Calu3 (cell line): ENCODE measurements at places on chromosomes 5 and 9.

DNA sequence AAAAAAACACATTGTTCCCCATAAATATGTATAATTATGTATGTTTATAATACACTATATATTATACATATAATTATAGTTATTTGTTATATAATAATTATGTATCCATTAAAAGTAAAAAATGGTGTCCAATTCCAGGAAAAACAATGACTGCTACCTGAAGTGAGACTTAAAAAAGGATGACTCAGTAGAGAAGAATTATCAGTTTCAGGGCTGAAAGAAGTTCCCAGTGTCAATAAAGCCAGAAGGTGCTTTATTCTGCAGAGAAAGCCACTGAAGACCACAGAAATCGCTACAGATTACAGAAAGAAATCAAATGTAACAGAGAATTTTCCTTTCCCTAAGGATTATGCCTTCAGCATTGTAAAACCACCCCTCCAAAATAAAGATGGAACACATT lies 50.9 kb downstream of the ANKRD31 start:
- DNase-seq: no peak

GRCh38 chr5:74394916-74395880 lies 245.3 kb downstream of the ENC1 start:
- peak; percentile 88 for DNase-seq

DNA sequence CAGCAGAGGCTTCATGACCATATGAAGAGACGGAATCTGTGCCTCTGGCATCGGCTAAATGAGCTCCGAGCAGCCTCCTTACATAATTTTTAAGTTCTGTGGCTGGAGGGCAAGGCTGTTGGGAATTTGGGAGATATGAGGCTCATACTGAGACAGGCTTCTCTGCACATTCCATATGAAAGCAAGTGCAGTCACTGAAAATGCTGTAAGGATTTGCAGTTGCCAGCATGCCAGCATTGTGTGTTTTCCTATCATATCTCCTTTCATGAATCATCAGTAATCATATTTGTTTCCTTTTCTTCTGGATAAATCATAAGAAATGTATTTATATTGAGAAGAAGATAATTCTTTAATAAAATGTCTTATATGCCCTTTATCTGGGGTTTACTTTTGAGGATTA lies 775.4 kb downstream of the SEMA5A start:
- DNase-seq: no peak

DNA sequence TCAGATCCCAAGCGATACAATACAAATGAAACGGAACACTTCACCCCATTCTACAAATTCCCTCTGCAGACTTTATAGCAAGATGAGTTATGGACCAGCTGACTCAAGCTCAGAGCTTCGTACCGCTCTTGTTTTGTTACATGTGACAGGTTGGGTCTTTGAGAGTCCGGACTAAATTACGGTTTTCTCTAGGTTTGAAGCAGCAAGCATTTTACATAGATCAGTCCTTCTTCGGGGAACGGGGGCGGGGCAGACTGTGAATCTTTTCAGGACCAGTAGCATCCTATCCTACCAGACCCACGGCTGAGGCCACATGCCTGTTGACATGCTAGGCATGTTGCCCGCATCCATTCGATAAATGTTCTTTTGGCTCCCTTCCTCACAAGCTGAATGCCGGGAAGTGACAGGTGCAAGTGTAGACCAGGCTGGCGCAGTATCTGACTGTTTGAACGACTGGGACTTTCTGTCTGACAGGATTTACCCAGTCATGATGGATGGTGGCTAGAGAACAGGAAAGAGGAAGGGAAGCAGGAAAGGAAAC lies 811.0 kb upstream of the GRAMD2B start:
- no peak for DNase-seq

GRCh38 chr5:58156361-58156760 lies 303.5 kb downstream of the PLK2 start:
- no peak for DNase-seq

GRCh38 chr9:95090023-95090791 lies 227.3 kb downstream of the FANCC start:
- peak; percentile 36 for DNase-seq

- DNase-seq: no peak
These were observed 8.7 kb upstream of the CSNK1G3 start for GRCh38 chr5:123503299-123503698.

- peak; percentile 64 for DNase-seq
These were observed 601 bp downstream of the NNT start for GRCh38 chr5:43603344-43604217.

- peak; percentile 96 for DNase-seq
These were observed at the start of gene EGR1 for GRCh38 chr5:138465261-138466124. Gene EGR1 (plus strand): TSS chr5:138465479. CDS start chr5:138465762, 283 bp downstream.

GRCh38 chr9:4126184-4126865 lies 173.5 kb downstream of the GLIS3 start:
- no peak for DNase-seq

GRCh38 chr5:58259685-58260152 lies 200.2 kb downstream of the PLK2 start:
- peak; percentile 57 for DNase-seq

GRCh38 chr9:92740009-92740408 lies 24.6 kb downstream of the BICD2 start:
- no peak for DNase-seq

DNA sequence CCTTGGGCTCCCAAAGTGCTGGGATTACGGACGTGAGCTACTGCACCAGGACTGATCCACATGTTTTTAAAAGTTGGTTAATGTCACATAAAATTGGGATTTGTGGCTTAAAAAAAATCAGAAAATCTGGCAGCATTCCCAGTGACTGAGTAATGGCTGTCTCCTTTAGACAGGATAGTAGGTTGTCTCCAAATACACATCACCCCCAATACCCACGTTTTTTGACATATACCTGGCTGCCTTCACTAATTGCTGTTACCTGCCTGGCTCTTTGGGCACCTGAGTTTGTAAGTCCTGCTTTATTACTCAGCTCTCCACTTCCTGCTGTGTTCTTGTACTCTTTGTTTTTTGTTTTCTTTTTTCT lies 84.8 kb downstream of the KDM4C start:
- DNase-seq: no peak

GRCh38 chr5:18761801-18762200 lies 1127.5 kb downstream of the TAF11L14 start:
- DNase-seq: no peak

DNA sequence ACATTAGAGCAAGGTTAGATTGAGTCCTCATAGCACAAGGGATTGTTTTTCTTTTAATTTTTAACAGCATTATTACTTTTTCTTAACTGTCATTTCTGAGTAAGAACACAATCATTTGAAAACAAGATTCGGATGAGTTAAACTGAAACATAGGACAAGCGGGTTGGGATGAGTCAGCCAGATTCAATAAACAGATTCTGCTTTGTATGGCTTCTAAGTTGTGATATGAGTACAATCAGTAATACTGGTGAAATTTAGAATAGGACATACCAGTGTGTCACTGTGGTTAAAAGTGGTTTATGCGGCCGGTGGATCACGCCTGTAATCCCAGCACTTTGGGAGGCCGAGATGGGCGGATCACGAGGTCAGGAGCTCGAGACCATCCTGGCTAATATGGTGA lies 364.3 kb upstream of the CDH10 start:
- no peak for DNase-seq

DNA sequence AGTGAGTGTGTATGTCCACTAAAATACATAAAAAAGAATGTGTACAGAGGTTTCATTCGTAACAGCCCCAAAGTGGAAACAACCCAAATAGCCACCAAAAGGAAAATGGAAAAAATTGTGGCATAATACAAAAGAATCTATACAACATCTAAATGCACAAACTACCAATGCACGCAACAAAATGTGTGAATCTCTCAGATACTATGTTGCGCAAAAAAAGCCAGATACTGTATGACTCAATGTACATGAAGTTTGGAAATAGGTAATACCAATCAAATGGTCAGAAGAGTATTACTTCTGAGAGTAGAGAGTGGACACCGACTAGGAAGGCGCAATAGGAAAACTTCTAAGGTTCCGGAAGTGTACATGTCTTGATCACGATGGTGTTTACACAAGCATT lies 2.4 kb downstream of the XPA start:
- DNase-seq: no peak

DNA sequence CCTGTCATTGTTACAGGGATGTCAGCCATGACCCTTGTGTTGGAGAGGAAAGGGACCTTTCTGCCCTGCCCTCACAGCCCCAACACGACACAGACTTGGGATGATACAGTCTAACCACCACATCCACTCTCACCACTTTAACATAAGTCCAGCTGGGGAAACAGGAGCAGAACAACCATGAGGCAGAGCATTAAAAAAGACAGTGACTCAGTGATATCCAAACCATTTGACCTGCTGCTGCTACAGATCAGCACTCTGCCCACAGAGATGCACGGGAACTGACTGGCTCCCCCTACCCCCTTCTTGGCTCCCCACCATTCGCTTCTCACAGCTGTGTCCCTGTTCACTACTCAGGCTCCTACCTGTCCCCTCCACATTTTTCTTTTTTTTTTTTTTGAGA lies 458.6 kb downstream of the ZNF608 start:
- no peak for DNase-seq

GRCh38 chr5:139482050-139482889 lies at the start of gene STING1:
Gene STING1 (minus strand): TSS chr5:139482758. CDS start chr5:139481704, 1,054 bp downstream.
- DNase-seq: peak; percentile 89

DNA sequence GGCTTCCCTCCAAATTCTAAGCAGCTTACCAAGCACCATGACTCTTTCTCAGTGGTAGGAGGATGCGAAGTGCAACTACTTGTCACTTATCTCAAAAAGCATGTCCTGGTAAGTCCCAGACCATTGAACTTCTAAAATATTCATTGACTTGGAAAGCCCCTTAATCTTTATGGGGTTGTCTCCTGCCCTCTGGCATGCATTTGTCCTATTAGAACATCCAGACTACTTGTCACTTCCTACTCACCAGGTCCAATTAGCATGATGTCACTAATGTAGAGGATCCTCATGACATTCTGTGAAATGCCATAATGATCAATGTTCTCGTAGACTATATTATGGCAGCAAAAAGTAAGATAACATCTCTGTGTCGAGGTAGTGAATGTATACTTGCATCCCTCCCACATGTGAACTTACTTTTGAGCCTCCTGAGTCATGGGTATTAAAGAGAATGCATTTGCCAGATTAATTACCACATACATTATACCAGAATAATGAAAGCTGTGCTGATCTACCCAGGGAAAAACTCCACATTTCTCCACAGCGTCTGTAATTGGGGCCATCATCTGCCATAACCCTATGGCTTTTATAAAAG lies 63.5 kb upstream of the RAD23B start:
- DNase-seq: no peak

- DNase-seq: no peak
These were observed 106.4 kb upstream of the DHFR start for GRCh38 chr5:80761176-80761575.

DNA sequence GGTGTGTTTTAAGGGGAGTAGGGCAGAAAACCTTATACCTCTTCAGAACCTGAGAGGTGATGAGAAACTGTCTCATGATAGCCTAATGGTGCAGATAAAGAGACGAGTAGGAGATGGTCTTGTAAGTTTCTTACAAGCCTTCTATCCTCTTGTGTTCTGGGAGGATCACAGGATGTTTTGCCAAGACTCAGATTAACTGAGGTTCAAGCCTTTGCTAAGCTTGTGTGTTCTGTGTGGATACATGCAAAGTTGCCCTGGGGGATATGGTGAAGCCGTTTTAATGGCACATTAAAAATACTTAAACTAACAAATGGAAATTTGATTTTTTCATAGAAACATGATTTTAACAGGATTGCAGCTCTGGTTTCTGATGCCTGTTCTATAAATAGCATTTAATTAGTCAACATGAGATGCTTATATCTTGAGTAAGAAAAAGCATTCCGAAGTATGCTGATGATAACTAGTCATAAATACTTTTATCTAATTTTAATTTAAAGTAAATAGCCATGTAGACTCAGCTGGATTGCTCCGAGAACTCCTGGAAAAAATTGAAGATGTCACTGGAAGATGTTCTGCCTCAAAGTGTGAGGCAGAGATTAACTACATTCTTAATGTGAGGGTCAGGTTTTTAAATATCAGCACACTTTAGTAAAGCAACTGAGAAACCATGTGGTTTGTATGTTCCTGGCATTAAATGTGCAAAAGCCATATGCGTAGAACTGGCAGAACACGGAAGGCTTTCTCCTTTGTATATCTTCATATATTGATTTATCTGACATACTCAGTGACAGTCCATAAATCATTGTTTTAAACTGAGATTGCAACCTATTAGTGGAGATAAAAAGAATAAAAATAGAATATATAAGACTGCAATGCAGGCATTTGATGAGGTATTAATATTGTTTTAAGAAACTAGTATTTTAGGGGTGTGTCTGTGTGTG lies 53.7 kb downstream of the IPO11 start:
- no peak for DNase-seq

- no peak for DNase-seq
These were observed 376.0 kb downstream of the LRRC70 start for GRCh38 chr5:62954578-62954977.

DNA sequence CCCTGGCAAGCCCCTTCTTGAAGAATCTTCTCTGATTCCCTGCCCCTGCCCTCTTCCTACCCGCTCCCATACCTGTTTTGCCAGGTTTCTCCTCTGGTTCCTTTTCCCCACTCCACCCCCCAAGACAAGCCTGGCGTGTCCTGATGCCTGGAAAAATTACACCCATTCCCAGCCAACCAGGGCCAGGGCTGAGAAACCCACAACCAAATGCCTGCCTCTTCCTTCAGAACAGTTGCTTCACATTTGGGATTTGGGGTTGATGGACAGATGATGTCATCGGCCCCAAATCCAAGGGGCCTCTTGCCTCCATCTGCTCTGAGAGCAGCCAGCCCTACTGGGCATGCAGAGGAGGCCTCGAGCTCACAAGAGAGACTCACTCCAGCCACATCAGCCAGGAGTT lies 8.8 kb upstream of the NEK6 start:
- no peak for DNase-seq

DNA sequence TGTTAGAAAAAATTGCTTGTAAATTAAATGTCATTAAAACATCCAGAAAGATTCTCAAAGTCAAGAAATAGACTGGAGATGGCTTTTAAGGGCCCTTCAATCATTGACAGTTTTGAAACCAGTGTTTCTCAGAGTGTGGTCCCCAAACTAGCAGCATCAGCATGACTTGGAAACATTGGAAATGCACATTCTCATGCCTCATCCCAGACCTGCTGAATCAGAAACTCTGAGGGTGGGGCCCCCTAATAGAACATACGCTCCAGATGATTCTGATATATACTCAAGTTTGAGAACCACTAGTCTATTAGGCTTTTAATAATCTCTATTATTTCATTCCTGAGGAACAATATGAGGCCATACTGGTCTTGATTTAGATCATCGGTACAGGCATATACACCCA lies 181.6 kb downstream of the SMARCA2 start:
- DNase-seq: no peak
